Jurkat, Clone E6-1 (cell line): ENCODE measurements at places on chromosomes 5 and 9.

DNA sequence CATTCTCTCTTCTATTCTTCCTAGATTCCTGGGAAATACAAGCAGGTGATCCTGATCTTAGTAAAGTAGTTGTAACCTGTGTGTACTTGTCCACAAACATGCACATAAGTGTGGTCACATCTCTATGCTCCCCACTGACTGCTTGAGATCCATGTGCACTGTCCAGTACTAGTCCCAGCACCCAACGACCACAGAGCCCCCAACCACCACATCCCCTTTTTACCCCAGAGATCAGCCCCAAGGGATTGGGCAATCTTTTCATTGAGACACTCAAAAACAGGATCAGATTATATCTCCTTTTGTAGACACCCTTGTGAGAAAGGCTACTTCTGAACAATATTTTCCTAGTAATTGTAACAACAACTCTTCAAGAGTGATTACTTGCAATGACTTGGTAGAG, 240.6 kb downstream of the ACTL7B start:
- DNase-seq, result no peak

DNA sequence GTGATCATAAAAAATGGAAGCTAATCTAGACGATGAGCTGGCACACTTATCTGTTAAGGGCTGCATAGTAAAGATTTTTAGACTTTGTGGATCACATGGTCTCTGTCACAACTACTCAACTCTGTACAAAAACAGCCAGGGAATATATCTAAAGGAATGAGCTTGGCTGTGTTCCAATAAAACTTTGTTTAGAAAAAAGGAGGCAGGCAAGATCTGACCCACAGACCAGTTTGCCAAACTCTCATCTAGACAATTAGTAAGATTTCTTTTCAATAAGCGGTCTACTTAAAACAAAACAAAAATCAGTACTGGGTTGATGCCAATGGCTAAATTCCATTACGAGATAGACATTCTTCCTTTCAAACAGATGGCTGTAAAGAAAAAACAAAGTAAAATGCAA, 53.0 kb upstream of the RETREG1 start:
- no peak for DNase-seq

GRCh38 chr5:113271015-113271414, 163.8 kb downstream of the TSSK1B start:
- DNase-seq, result no peak

- no peak for DNase-seq
These were observed 154.2 kb upstream of the HMHB1 start for GRCh38 chr5:143657647-143658285.

- DNase-seq, result no peak
These were observed 651.4 kb downstream of the CETN3 start for GRCh38 chr5:89758146-89758545.

GRCh38 chr9:69295872-69296552, 29.0 kb upstream of the ENTREP1 start:
- DNase-seq, result no peak

DNA sequence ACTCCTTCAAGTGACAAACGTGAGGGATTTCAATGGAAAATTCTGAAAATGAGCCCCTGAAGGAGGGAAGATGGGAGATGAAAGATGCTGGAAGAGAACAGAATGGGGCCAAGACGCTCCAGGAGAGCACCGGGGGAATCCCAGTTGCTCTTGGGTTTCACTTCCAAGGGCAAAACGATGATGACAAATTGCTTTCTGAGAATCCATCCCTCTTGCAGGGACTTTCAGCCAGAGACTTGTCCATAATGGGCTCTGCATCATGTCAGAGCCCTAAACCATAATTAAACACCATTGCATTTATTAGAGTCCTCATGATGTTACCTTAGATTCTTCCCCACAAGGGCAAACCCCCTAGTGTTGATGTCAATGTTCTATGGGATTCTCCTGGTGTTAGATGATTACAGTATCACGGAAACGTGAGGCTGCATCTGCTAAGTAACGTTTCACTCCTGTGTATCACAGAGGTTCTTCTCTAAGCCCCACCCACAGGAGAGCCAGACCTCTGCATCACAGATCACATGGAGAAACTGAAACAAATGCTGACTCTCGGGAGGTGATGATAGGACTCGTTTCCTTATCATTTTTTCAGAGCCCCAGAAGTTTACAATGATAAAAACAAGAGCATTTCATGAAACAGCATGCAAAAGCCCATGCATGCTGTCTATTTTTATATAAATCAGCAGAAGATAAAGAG, 114.4 kb downstream of the TENT4A start:
- DNase-seq, result no peak

DNA sequence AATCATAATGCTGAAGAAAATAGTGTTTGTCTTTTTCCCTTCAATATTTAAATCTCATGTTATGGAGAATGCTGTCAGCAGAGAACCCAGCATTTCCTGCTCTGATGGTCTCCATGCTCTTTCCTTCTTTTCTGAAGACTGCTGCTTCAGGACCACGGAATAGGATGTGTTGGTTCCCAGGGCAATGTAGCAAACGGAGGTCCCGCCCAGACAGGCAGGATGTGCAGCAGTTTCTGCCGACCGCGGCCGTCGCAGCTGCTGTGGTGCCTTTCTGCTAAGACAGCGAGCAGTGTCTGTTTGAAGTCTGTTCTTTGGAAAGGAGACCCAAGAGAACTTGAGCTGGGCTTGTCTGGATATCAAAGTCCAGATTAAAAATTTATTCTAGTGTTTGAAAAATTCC, 654.3 kb downstream of the CCDC171 start:
- peak; percentile 78 for DNase-seq

GRCh38 chr5:177364159-177364962, 6.6 kb downstream of the RGS14 start:
- DNase-seq, result no peak

DNA sequence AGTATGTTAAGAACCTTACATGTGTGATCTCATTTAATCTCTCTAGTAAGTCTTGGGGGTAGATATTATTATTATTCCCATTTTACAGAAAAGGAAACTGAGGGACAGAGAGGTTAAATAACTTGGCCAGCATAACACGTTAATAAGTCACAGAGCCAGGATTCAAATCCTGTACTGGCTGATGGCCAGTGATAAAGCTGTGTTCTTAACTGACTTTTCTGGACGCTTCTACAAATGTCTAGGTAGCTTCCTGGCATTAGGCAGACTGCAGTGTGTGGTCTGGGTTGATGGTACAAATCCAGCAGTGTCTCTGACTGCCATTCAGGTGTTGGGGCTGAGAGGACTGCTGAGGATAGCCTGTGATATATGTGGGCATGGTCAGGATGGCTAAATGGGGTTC, 125.8 kb upstream of the CXCL14 start:
- DNase-seq, result no peak

GRCh38 chr9:14258660-14259239, 55.2 kb downstream of the NFIB start:
- no peak for DNase-seq

DNA sequence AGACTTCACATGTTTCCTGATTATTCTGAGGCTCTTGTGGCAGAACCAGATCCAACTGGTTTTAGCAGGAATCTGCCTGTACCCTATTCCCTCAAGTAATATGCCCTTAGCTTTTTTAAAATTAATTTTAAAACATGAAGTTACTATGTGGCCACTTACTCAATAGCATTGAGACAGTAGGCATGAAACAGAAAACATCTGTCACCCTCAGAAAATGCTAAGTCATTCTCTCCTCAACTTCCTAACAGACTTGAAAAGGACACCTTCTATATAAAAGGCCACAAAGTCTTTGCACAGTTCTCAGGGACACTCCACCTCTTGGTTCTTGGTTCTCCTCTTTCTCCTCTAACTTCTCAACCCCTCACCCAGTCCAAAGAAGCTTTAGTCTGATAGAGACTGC, 277.8 kb downstream of the RAB3C start:
- no peak for DNase-seq

DNA sequence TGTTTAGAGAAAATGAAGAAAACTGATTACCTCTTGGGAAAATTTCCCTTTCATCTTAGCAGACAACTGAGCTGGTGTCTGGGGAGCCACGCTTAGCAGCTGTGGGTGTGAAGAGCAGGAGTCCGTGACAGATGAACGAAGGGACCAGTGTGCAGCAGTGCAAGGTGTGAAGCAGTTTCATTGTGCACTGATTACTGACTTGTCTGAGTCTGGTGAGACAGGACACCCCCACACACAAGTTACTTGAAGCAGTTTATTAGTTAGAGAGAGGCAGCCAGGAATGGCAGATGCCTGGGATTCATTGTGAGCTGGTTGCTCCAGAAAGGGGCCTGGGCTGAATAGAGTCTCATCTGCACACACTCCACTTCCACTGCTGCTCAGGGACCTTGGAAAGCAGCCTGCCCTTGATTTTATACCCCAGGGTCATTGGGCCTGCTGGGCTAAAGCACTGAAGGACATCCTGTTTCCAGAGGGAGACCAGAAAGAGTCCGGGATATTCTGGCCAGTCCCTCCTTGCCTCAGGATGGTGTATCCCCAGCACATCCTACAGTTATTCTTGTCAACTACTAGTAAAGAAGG, 47.4 kb downstream of the FBXL7 start:
- DNase-seq, result no peak

DNA sequence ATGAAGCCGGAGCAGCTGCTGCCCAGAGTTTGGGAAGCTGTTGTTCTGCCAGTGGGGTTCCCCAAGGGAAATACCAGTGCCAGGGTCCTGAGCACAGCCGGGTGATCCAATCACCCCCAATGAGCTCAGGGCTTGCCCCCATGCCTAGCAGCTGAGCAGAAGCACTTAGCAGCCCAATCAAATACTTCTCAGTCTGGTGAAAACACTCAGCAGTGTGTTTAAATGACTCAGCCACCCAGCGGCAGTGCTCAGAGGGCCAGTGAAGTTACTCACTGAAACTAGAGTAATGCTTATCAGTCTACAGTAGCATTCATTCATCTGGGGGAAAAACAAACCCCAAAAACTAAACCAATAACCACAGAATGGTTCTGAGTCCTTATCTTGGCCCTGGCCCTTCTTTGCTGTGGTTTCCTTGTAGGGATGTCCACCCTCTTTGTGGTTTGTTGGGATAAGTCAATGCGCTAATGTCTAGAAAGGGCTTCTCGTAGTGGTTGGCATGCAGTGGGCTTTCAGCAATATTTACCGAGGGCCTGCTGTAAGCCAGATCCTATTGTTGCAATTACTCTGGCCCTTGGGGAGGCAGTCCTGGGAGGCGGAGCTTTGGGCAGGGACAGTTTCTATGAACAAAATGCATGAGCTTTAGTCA, 43.1 kb downstream of the LHX2 start:
- no peak for DNase-seq

DNA sequence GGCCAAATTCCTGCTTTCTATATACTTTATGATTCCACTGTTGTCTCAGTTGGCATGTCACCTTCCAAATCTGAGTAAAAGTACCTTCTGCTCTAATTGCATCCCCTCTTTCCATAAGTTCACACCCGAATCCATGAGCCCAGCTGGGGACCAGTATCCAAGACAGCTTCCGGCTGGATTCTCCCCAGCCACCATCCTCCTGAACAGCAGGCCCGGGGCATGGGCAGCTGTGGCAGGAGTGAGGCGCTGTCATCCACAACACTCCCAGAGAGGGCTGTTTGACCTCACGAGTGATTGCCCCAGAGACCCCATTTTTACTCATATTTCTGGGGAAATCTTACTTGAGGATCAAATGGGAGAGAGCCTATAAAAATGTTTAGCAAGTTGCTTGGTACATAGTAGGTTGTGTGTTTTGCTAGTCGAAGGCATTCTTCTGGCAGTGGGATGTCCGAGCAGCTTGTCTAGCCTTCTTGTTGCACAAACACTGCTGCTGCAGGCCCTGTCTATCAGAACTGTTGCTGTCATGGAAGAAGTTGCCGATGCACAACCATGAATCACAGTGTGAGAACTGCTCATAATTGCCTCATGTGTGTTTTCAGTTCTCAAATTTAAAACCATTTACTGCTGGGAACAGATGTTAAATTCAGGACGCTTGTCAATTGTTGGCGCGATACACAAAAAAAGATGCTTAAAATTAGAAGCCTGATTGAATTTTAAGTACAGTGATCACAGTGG, 93.8 kb downstream of the HSPA4 start:
- DNase-seq, result no peak

- no peak for DNase-seq
These were observed 12.4 kb downstream of the PMPCA start for GRCh38 chr9:136422876-136423275.

DNA sequence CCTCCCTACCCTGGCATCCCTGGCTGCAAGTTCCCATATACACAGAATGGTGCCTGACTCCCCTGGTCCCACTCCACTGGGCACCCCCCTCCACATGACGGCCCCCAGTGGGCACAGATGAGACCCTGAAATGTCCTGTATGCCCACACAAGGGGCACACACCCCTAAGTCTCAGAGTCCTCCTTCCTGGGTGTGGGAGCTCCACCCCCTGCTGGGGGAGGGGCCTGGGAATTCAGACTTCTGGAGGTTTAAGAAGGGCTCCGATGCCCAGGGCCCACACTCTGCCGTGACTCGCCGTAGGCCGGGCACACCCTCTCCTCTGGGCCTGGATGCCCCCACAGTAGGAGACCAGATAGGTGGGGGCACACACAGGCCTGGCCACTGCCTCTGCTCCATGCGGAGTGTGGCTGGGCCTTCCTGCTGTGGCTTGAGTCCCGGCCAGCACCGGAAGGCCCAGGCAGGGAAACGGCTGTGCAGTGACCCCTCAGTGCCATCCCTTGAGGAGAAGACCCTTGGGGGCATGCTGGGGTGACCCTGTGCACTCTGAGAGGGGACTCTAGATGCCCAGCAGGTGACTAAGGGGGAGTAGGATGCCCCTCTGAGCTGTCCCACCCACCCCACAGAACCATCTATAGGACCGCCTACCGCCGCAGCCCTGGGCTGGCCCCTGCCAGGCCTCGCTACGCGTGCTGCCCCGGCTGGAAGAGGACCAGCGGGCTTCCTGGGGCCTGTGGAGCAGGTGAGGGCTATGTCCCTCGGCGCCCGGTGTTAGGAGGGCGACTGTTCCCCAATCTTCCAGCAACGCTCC, 6.5 kb downstream of the EGFL7 start:
- no peak for DNase-seq

DNA sequence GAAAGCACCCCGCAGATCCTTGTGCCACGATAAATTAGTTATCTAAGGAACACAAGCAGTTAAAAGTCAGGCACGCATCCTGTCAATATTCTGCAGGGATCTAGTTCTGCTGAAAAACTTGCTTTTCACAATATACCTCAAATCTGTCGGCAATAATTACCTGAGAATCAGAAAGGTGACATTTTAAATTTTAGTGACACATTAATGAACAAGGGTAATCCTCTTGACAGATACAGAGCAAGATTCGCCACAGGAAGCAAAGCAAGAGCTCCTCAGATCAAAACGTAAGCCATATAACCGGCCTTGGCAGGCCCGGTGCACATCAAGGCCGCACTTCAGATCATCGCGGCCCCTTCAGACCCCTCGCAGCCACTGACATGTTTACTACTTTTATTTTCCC, 185.7 kb downstream of the ATPSCKMT start:
- DNase-seq, result no peak

- DNase-seq, result no peak
These were observed 87.3 kb downstream of the SEC61B start for GRCh38 chr9:99309141-99309939.

- no peak for DNase-seq
These were observed 36.8 kb downstream of the DAB2IP start for GRCh38 chr9:121688146-121688680.

DNA sequence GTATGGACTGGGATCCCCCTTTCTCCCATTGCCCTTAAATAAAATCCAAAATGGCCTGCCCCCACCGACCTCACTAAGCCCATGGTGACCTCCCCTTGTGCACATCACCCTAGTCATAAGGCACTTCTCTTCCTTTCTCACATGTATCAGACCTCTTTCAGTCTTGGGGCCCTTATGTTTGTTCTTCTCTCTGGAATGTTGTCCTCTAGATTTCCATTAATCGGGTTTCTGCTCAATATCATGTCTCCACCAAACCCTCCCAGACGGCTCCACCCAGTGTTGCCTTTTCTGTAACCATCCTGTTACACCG, 196.3 kb downstream of the ERCC6L2 start:
- no peak for DNase-seq
